ENCODE measurements at places on chromosomes 3 and 15. TPM values are rescaled to one million over a fixed set of nuclear protein-coding genes. Genes with fewer than 3 reads are reported as not detected.

The SLC9C1 gene
- not detected for total RNA-seq

The ICE2 gene
- total RNA-seq: 14.8 TPM

The FBXW12 gene
- not detected for total RNA-seq

The SERPINI2 gene
- total RNA-seq: not detected

The MUC20 gene
- total RNA-seq: 0.69 TPM

The SEMA6D gene
- 0.52 TPM for total RNA-seq

The KNG1 gene
- not detected for total RNA-seq

The ZXDC gene
- total RNA-seq: 18.7 TPM

The PPARG gene
- total RNA-seq: 208 TPM

DNA sequence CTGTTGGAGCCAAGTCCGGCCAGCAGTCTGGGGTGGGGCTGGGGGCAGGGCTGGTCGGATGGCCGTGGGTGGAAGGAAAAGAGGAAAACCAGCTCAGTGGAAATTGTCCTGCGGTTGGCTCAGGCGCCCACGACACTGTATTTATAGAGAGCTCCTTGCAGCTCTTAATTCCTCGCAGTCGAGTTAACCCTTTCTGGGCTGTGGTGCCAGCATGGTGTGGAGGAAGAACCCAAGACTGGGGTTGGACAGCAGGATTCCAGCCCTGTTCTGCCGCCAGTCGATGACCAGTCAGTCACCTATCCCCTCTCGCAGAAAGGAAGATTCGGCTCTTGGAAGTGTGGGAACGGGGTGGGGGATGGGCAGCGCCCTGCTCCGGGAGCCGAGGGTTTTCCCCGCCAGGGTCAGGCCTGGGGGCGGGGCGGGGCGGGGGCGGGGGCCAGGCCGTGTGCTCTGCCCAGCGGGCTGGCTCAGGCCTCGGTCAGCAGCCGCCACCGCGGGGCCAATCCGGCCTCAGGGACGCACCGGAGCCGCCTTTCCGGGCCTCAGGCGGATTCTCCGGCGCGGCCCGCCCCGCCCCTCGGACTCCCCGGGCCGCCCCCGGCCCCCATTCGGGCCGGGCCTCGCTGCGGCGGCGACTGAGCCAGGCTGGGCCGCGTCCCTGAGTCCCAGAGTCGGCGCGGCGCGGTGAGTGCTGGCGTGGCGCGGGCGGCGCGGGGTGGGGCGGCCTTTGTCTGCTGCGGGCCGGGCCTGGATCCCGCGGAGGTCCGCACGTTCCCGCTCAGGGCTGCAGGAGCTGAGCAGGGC lies at the start of gene CD276:
Gene CD276, plus strand, starts transcription at position 607 of the 804 bp plus-strand sequence. CDS start 15,257 bp downstream, outside the sequence.
- H3K36me3 ChIP-seq: no peaks in the 10 kb centered on the region
- DNase-seq: peak; percentile 72
- H3K4me1 ChIP-seq: peaks cover 53% of the 10 kb centered on the region
- H3K27ac ChIP-seq: peak within 1 kb of the TSS; percentile 77
- H3K4me3 ChIP-seq: peak within 1 kb of the TSS; percentile 93

GRCh38 chr3:60456180-60456579 lies 795.1 kb downstream of the FHIT start:
- H3K27ac ChIP-seq: no peak overlapping the region
- H3K36me3 ChIP-seq: no peaks in the 10 kb centered on the region
- H3K4me3 ChIP-seq: no peak overlapping the region

- H3K36me3 ChIP-seq: no peaks in the 10 kb centered on the region
- peak; percentile 78 for DNase-seq
- no peaks in the 10 kb centered on the region for H3K4me1 ChIP-seq
- H3K27me3 ChIP-seq: no peaks in the 10 kb centered on the region
Measured at GRCh38 chr3:98602078-98602678, 8.8 kb upstream of the CPOX start.

DNA sequence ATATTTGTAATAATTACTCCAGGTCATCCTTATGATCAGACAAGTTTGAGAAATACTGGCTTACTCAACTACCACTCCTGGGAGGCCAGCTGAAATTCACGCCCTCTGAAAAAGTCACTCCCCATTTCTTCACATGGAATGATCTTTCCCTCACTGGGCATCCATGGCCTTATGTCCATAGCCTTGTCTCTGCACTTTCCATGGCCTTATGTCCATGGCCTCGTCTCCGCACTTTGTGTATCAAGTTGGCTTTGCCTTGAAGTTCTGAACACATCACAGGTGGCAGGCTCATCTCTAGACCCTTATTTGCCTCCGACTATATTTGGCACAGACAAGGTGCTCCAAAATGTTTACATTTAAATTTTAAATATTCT lies 58.1 kb upstream of the HACD2 start:
- no peaks in the 10 kb centered on the region for H3K36me3 ChIP-seq
- H3K4me3 ChIP-seq: no peak overlapping the region
- H3K4me1 ChIP-seq: no peaks in the 10 kb centered on the region
- no peak for DNase-seq

DNA sequence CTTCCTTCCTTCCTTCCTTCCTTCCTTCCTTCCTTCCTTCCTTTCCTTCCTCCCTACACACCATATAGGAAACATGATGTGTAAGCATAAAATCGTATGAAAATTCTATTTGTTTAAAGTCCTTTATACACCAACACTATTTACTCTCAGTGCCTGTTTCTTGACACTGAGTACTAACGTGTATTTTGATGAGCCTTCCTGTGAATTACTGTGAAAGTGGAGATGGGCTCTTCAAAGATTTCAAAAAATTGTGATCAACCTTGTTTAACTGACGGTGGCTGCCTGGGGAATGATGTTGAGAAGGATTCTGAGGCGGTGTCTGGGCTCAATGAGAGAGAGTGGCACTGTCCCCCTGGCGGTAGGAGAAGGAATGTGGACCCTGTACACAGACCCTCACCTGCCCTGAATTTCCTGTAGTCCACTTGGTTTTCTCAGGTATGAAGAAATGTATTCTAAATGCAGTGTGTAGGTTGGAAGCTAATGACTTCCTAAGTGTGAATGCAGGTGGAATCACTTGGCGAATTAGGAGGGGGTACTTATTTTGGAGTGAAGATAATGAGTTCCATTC lies 237.9 kb downstream of the GAP43 start:
- no peaks in the 10 kb centered on the region for H3K36me3 ChIP-seq
- no peak for DNase-seq
- no peak overlapping the region for H3K27ac ChIP-seq
- peaks cover 9% of the 10 kb centered on the region for H3K4me1 ChIP-seq
- no peaks in the 10 kb centered on the region for H3K27me3 ChIP-seq

- H3K4me3 ChIP-seq: no peak overlapping the region
- H3K27ac ChIP-seq: peak overlapping the region; percentile 39
- H3K36me3 ChIP-seq: no peaks in the 10 kb centered on the region
- DNase-seq: peak; percentile 96
- peaks cover 41% of the 10 kb centered on the region for H3K4me1 ChIP-seq
Measured at GRCh38 chr3:56131974-56132590, 336.2 kb downstream of the ERC2 start.

DNA sequence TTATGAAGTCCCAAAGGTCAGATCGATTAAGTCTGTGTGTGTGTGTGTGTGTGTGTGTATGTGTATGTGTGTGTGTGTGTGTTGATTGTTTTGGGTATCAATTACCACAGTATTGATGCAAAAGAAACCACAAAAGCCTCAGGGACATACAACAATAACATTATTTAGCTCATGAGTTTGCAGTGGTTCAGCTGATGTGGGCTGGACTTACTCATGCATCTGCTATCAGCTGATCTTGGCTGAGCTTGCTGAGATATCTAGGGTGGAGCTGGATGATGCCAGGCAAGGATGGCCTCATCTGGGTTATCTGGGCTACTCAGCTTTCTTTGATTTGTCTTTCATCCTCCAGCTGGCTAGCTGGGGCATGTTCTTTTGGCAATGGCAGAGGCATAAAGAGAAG lies 82.4 kb upstream of the PRR23C start:
- H3K4me1 ChIP-seq: no peaks in the 10 kb centered on the region
- H3K27me3 ChIP-seq: no peaks in the 10 kb centered on the region
- H3K27ac ChIP-seq: no peak overlapping the region
- no peak overlapping the region for H3K4me3 ChIP-seq

GRCh38 chr15:69529141-69529540 lies 76.5 kb downstream of the RPLP1 start:
- no peaks in the 10 kb centered on the region for H3K36me3 ChIP-seq
- no peak overlapping the region for H3K4me3 ChIP-seq
- H3K4me1 ChIP-seq: no peaks in the 10 kb centered on the region
- no peaks in the 10 kb centered on the region for H3K27me3 ChIP-seq

- no peak for DNase-seq
- H3K27ac ChIP-seq: no peak overlapping the region
Measured at GRCh38 chr3:105904251-105904650, 35.4 kb upstream of the CBLB start.

DNA sequence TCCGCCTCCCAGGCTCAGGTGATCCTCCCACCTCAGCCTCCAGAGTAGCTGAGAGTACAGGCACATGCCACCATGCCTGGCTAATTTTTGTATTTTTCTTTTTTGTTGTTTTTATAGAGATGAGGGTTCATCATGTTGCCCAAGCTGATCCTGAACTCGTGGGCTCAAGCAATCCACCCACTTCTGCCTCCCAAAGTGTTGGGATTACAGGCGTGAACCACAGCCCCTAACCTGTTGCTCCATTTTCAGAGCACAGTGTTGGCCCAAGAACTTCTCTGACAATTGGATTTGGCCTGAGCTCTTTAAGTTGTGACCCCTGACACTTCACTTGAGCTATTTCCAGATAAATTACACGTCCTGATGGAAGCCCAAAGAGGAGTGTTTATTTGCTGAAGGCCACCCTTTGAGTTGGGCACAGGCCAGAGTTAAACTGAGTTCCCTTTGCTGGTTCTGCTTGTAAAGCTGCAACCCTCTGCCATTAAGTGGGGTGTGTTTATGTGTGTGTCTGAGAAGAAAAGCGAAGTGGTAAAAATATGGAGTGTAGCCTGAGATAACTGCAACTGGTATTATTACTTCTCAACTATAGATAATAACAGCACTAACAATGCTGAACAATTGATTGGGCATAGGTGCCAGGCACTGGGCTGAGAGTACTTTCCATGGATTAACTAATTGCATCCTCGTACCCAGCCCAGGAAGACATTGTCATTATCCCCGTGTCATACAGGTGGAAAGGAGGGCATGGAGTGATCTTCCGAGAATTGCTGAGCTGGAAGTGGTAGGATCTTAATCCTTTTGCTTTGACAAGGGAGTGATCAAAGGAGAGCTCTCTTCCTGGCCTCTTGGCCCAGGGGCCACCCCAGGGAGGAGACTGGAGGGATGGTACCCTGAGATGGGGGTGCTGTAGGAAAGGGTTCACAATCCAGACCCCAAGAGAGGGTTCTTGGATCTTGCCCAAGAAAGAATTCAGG lies 91.5 kb upstream of the PROK2 start:
- no peak overlapping the region for H3K27ac ChIP-seq
- H3K27me3 ChIP-seq: peaks cover 42% of the 10 kb centered on the region
- no peak for DNase-seq
- H3K36me3 ChIP-seq: no peaks in the 10 kb centered on the region
- H3K4me3 ChIP-seq: no peak overlapping the region

GRCh38 chr15:70525551-70525950 lies 237.8 kb downstream of the UACA start:
- H3K27me3 ChIP-seq: no peaks in the 10 kb centered on the region
- DNase-seq: no peak
- no peaks in the 10 kb centered on the region for H3K36me3 ChIP-seq
- no peak overlapping the region for H3K27ac ChIP-seq

GRCh38 chr15:84727429-84727828 lies 11.5 kb upstream of the SEC11A start:
- H3K4me3 ChIP-seq: no peak overlapping the region
- H3K4me1 ChIP-seq: peaks cover 6% of the 10 kb centered on the region
- H3K36me3 ChIP-seq: no peaks in the 10 kb centered on the region

- peaks cover 73% of the 10 kb centered on the region for H3K4me1 ChIP-seq
- H3K4me3 ChIP-seq: no peak overlapping the region
- no peak overlapping the region for H3K27ac ChIP-seq
- no peaks in the 10 kb centered on the region for H3K36me3 ChIP-seq
- H3K27me3 ChIP-seq: no peaks in the 10 kb centered on the region
Measured at GRCh38 chr3:150315721-150316120, 92.4 kb upstream of the TSC22D2 start.

DNA sequence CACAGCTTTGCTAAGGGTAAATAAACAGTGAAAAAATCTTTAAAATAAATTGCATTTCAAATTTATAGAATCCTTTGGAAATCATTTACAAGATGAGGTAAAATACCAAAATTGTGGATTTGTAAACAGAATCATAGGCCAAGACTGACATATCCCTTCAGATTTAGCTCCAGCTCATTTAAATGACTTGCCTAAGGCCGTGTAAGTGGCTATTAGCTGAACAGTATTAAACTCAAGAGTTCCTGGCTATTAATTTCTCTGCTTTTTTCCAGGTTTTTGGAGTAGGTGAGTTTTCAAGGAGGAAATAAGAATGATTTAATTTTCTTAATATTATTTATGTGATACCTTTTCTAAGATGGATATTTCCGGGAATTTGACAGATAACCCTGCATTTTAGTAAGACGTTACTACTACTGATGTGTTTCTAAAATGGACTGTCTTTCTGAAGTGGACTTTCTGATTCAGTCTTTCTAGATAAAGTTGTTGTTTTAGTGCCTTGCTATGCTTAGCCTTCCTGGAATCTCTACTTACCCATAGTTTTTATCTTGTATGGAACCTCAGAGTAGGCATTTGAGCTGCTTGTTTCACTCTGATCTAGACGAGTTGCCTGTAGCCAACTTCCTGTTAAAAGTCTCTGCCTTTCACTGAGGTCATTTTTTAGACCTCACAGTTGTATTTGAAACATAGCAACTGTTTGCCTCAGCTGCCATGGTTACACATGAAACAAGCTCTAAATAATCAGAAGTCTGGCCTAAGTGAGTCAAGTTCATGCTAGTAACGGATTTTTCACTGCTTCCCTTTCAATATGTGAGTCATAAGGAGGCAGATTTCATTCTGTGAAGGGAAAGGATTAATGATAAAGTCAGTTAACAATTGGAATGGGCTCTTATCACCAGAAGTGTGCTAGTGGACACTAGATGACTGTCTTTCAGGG lies 127.0 kb downstream of the KLHL25 start:
- H3K4me3 ChIP-seq: no peak overlapping the region
- peak; percentile 83 for DNase-seq
- H3K27ac ChIP-seq: peak overlapping the region; percentile 80
- H3K4me1 ChIP-seq: peaks cover 14% of the 10 kb centered on the region
- no peaks in the 10 kb centered on the region for H3K27me3 ChIP-seq

GRCh38 chr3:101677436-101678286 lies 729 bp upstream of the ZBTB11 start:
- H3K4me3 ChIP-seq: peak overlapping the region; percentile 98
- H3K36me3 ChIP-seq: peaks cover 26% of the 10 kb centered on the region
- peak overlapping the region; percentile 19 for H3K27ac ChIP-seq

DNA sequence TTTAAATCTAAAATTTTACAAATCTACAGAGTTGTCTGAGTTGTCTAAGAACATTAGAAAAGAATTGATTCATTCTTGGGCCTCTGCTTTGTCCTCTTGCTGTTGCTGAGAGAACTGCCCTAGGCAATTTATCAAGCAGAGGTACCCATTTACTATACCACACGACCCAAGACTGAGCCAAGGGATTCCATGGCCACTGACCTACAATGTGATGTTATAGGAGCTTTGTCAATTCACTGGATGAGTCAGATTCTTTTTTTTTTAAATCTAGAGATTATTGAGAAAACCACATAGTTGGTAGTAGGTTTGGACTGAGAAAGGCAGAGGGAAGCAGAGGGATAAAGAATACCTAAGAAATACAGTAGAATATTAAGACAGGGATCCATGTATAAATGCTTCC lies 55.3 kb downstream of the TRAT1 start:
- H3K36me3 ChIP-seq: no peaks in the 10 kb centered on the region
- H3K27ac ChIP-seq: no peak overlapping the region
- no peak for DNase-seq

Measured in PC-3 (cell line).